NCI-H526 (cell line): ENCODE measurements at places on chromosomes 2 and 18.

DNA sequence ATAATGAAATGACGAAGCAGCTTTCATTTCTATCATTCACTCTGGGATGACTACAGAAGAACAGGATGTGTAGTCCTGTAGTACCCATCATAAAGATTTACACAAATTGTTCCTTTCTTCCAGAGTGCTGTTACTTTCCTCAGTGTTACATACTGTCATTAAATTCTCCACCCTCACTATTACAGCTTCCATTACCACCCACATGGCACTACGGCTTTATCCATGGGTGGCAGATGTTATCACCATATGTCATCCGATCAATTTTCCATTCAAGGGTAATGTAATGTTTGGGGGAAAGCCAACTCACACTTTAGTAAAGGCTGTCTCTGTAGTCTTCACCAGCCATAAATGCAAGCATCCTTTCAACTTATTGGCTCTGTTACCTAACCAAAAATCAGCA, 7.1 kb upstream of the CSRNP3 start:
- DNase-seq = no peak

DNA sequence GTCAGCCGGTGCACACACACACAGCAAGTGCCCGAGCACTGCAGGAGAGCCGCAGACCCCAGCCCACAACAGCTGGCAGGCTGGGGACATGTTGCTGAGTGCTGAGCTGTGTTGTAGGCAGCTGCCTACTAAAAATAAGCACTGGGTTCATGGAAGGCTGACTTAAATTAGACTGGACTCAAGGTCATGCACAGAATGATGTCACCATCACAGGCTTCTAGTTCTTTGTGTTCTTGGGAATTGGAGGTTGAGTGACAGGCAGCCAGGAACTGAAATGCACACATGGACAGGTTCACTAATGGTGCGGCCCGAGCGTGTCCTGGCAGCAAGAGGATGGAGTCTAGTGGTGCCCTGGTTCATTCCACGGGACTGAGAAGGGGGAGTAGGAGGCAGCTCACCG, 71.3 kb downstream of the VWA3B start:
- DNase-seq = no peak

DNA sequence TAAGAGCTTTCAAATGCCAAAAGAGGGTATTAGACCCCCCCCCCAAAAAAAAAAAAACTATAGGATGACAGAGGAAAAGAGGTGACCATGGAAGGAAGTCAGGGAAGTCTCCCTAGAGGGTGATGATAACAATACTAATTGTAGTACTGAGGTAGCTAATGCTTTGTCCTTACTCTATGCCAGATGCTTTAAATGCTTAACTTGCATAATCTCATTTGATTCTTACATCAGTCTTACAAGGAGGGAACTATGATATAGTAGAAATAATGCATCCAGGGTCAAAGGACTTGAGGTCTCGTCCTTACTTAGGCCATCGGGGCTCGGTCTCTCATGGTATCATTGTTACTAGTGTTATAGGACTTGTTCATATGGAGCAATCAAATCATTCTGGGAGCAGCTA, 9.1 kb downstream of the IDH1 start:
- no peak for DNase-seq

GRCh38 chr2:70947556-70948184, 12.0 kb downstream of the ATP6V1B1 start:
- DNase-seq = no peak

DNA sequence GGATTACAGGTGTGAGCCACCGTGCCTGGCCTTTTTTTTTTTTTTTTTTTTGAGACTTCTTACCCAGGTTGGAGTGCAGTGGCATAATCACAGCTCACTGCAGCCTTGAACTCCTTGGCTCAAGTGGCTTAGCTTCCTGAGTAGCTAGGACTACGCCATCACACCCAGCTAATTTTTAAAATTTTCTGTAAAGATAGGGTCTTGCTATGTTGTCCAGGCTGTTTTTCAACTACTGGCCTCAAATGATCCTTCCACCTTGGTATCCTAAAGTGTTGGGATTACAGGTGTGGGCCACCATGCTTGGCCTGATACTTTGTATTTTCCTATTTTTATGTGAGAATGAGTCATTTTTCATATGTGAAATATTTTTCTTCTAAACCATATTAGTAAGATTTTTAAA, 13.7 kb downstream of the ELP2 start:
- no peak for DNase-seq

DNA sequence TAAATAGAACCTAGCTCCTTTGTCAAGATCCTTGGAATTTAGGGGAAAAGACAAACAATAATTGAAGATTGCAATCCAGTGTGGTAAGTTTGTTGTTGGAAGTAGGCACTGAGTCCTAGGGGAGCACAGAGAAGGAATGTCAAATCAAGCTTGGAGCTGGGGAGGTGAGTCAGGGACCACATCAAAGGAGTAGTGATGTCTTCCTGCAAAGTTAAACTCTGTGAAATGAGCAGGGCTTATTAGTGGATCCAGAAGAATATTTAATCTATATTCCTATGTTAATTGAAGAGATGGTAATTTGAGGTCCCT, 41.7 kb upstream of the NABP1 start:
- DNase-seq = no peak

GRCh38 chr2:41496908-41497307, 550.9 kb upstream of the PKDCC start:
- no peak for DNase-seq

GRCh38 chr2:215002500-215002899, 135.9 kb downstream of the ABCA12 start:
- DNase-seq = peak; percentile 11

DNA sequence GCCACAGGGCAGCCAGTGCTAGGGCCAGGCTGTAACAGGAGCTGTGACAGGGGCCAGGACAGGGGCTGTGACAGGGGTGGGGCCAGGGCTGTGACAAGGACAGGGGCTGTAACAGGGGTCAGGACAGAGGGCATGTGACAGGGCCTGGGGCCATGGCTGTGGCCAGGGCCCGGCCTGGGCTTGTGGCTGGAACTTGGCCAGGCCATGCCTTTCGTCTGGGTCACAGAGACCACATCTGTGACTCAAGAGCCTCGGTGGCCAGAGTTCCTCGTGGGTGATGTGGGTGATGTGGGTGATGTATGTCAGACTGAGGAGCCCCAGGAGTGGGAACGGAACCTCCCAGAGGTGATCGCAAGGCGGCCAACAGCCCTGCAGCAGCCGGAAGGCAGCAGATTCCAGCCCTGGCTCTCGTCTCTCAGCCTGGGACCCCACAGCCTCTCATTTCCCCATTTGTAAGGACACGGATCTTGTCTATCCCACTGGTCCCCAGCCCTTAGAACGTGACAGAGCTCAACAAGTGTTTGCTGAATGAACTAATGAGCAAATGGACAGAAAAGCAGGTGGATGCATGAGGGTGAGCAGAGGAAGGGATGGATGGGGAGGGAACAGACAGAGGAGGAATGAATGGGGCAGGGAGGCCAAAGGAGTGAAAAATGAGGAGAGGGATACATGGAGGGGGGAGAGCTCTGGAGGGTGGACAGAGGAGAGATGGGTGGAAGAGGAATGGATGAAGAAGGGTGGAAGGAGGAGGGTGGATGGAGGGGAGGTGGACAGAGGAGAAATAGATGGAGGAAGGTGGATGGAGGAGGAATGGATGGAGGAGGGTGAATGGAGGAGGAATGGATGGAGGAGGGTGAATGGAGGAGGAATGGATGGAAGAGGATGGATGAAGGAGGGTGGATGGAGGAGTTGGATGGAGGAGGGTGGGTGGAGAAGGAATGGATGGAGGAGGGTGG, 17.3 kb downstream of the ESPNL start:
- DNase-seq = no peak

DNA sequence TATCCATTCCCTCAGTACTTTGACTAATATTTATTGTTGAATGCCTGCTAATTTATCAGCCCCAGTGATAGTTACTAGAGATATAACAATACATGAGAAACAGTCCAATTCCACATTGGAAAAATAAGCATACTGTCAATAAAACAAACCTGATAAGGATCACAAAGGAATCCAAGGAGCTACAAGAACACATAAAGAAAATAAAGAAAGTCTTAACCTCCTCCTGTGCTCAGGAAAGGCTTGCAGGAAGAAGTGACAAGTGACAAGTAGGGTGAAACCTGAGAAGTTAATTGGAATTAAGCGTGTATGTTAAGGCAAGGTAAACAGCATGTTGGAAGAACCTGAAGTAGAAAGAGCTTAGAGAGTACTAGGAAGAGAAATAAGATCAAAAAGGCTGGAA, 20.3 kb upstream of the ASNSD1 start:
- DNase-seq = no peak

- DNase-seq = no peak
Observed at GRCh38 chr2:168604252-168604651, 148.2 kb downstream of the CERS6 start.

DNA sequence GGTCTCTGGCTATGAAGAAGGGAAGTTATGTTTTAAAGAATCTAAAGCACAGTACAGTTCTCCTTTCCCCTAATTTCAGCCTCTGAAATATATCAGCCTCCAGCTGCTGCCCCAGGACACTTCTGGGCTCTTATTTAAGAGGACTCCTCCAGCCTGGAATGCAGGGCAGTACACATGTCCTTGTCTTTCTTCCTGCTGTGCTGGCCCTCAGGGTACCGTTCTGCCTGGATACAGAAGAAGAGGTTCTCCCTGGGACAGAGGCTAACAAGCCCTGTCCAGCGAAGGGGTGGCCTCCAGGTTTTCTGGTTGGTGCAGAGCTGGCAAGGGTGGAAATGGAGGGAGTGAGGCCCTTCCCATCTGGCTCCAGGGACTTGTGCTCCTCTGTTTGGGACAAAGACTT, 22.1 kb downstream of the MLPH start:
- DNase-seq = no peak

DNA sequence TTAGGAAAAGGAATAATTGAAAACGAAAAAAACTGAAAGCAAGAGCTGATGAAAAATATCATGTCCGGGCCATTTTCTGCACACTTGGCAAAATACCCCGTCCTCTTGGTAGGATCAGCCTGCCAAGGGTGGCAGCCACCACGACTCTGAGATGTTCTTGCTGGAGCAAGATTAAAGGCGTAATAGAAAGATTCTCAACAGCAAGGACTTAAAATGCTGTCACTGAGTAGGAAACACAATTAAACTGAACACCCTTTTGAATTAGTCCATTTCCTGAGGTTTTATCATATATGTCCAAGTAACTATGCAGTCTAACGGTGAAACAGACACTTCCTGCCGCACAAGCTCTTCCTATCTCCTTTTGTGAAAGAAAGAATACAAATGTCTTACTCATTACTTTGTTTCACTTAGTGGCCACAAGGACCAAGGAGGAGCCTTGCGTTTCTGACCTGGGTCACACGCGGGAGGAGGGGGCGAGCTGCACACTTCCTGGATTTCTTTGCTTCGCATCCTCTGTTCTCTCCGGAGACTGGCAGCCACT, 222.7 kb downstream of the PIEZO2 start:
- DNase-seq = no peak

- DNase-seq = no peak
Observed at GRCh38 chr2:157726946-157727345, 98.3 kb upstream of the ACVR1C start.

DNA sequence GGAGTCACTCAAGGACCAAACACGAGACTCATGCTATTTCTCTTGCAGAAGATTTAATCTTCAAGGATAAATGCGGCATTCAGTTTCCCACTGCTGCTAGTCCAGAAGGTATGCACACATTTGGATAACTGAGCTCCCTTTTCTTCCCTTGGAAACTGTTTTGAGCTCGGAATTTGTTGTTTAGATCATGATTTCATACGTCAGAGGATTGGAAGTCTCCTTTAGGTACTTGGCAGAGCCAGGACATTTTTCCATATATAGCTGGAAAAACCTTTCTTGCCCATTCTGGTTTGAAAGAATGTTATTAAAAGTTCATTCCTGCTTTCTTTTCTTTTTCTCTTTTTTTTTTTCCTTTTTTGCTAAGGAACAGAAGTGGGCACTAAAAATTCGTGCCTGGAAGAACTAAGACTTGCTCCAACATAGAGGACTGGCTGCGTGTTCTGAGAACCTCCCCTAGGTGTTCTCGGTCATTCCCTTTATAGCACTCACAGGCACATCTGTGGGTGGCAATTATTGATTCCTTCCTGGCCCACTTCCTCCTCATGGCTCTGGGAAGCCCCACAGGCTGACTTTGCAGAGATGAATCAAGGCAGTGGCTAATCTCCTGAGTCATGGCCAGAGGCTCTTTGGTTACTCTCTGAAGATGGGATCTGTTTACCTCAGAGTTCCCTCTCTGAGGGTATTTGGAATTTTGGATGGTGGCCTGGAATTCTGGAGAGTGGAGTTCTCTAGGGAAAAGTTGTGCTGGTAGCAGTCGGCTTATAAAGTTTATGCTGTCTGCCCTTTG, 104.8 kb downstream of the PLCL1 start:
- DNase-seq = no peak

DNA sequence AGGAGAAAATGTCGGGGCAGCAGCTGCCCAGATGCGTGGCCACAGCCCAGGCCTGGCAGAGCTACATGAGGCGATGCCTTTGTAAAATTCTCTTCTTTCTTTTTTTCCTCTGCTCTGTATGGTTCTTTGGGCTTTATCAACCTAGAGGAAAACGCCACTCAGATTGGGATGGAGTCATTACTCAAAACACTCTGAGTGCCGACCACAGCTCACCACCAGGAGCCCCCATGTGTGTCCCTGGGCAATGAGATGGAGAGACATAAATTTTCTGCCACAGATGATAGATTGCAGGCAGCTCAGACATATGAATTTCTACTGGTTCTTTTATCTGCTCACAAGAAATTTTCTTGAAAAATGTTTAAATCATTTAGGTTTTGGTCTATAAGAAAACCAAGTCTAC, 56.0 kb downstream of the PARD6G start:
- no peak for DNase-seq

- no peak for DNase-seq
Observed at GRCh38 chr18:79682894-79683625, 3.5 kb downstream of the CTDP1 start.

DNA sequence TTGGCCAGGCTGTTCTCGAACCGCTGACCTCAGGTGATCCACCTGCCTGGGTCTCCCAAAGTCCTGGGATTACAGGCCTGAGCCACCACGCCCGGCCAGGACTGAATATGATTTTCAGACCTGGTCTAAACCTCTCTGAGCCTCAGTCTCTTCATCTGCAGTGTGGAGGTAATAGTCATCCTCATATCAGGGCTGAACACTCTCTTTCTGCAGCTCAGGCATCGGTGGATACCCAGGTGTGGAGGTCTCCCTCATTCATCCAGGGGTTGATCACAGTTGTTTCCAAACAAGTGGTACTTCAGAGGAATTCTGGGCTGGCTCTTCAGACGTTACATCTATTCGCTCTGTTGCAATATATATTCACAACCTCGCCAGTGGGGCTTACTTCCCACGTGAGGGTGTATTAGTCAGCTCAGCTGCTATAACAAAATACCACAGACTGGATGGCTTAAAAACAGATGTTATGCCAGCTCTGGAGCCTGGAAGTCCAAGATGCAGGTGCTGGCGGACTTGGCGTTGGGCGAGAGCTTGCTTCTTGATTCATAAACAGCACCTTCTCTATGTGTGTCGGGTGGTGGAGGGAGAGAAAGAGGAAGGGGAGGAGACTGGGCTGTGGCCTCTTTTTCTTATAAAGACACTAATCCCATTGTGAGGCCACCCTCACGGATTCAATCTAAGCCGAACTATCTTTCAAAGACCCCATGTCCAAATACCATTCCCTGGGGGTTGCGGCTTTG, 2.9 kb upstream of the MBP start:
- no peak for DNase-seq
